ENCODE measurements at places on chromosomes 5 and 9.

DNA sequence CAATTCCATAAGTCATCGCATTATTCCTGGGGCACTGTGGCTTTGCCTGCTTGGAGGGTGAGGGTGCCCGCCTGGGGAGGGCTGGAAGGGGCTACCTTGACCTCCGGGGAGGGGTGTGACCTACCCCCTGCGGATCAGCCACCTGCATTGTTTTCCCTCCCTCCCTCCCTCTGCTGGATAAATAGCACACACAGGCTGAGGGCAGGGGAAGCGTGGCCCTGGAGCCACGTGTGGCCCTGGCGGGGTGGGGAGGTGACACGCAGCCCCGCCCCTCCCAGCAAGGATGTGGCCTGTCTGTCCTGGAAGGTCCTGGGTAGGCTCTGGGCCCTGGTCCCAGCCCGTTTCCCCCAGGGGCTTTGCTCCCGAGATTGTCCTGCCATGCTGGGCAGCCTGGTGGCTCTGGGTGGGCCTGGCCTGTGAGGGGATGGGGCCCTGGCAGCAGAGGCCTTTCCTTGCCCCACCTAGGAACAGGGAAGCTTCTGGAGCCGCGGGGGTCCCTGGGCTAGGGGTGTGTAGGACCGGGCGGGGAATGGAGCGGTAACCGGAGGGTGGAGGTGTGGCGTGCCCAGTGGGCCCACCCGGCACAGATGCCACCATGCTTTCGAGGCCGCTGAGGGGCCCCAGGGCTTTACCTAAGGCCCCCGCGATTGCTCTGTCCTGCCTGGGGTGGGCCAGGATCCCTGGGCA lies 33.4 kb downstream of the RXRA start:
- no peak for DNase-seq

- DNase-seq = no peak
Measured at GRCh38 chr9:89892920-89893319, 288.1 kb downstream of the GADD45G start.

DNA sequence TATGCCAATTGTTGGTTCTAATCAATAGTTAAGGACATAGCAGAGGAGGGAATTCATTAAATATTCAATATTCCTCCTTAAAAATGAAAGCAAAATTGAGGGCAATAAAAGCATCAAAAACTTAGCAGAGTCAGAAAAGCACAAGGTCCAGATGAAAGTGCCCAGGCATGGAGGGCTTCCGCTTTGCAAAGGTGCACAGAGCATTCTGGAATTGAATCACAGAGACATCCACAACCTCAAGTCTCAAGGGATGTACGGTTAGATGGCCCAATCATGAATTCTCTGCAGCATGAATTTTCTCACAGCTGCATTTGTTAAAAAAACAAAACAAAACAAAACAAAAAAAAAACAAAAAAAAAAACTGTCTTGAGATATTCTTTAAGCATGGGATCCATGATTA lies 253.7 kb downstream of the SPOCK1 start:
- no peak for DNase-seq

GRCh38 chr5:135365281-135365680 lies 33.8 kb downstream of the MACROH2A1 start:
- DNase-seq = no peak

- no peak for DNase-seq
Measured at GRCh38 chr5:133438487-133438886, 173.9 kb downstream of the FSTL4 start.
